ENCODE measurements at places on chromosomes 16 and 17. TPM values are rescaled to one million over a fixed set of nuclear protein-coding genes. Genes with fewer than 3 reads are reported as not detected.

TBC1D3B gene
- 0.95 TPM for total RNA-seq

GLG1 gene
- 47.5 TPM for total RNA-seq

ADAMTS18 gene
- total RNA-seq = not detected

TMEM98 gene
- not detected for total RNA-seq

BCL6B gene
- not detected for total RNA-seq

KCNJ16 gene
- 44.6 TPM for total RNA-seq

RNF43 gene
- total RNA-seq = 2.6 TPM
